ENCODE measurements at places on chromosomes 12 and 14.

GRCh38 chr12:31203261-31203660 is 122.7 kb downstream of the SINHCAF start:
- no peak for DNase-seq

DNA sequence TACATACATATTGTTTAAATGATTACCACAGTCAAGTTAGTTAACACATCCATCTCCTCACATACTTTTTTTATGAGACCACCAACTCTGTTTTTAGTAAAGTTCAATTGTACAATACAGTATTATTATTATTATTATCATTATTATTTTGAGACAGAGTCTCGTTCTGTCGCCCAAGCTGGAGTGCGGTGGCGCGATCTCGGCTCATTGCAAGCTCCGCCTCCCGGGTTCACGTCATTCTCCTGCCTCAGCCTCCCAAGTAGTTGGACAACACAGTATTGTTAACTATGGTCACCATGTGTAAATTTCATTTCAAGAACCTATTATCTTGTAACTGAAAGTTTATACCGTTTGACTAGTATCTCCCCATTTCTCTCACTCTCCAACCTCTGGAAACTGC is 942.0 kb upstream of the FBXO33 start:
- DNase-seq: no peak

- no peak for DNase-seq
Measured at GRCh38 chr14:84006643-84007155, 1523.2 kb upstream of the FLRT2 start.

DNA sequence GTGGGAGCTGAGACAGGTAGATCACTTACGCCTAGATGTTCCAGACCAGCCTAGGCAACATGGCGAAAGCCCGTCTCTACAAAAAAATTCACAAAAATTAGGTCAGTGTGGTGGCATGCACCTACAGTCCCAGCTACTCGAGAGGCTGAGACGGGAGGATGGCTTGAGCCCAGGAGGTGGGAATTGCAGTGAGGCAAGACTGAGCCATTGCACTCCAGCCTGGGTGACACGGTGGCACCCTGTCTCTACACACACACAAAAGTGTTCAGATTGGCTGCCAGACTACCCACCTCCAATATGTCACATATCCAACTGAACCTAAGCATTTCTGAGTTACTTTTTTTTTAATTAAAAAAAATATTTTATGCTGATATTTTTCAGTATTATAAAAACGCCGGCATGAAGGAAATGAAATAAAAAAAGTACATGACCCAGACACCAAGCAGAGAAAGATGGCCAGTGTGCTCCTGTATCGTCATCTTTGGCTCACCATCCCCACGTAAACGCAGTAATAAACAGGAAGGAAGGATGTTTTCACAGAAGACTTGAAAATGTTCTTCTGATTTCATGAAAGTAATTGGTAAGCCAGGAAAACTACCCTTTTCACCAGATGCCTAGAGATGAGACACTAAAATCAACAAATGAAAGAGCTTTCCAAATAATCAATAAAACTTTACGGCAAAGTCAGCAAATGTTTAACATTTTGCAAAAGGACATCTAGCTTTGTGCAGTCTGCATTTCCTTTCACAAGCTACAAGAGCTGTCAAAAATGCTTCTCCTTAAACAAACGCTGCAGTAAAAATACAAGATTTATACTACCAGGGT is 26.4 kb downstream of the CDC42BPB start:
- no peak for DNase-seq

GRCh38 chr12:69512820-69513219 is 42.6 kb downstream of the FRS2 start:
- DNase-seq: no peak

DNA sequence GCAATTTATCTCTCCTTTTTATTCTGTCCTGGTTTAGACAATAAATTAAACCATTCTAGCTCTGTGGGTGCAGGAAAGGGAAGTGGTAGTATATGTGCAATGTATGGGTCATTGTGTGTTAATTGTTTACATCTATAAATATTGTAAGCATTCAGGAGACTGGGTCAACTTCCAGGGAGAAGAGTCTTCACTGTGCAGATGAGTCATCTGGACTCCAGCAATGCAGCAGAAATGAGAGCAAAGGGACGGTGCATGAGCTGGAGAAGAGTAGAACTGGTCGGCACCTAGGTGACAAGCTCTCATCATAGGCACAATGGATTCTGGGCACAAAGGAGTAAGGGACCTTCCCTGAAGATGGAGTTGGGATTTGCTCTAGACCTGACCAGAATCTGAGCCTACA is 211.1 kb upstream of the DAAM1 start:
- DNase-seq: no peak

- no peak for DNase-seq
Measured at GRCh38 chr12:75305412-75306332, 24.5 kb downstream of the CAPS2 start.

- DNase-seq: no peak
Measured at GRCh38 chr14:54845641-54846040, 57.0 kb downstream of the GCH1 start.

DNA sequence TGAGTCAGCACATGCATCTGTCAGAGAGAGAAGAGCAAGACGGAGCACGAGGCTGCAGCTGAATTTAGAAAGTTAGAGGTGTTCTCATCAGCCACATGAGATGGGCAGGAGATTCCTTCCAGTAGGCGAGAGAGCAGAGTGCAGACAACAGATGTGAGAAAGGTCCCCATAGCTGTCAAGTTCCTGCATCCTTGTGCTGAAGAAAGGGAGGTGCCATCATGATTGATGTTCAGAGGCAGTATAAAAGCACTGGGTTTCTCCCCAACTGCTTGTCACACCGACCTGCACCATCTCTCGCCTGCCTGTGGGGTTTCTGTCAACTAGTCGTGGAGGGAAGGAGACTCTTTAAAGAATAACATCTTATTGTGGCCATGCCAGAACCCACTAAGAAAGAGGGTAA is at the start of gene MYBPC1:
Gene MYBPC1, plus strand, starts transcription at position 272 of the 400 bp plus-strand sequence. Its CDS starts 100 bp downstream, at position 372.
- DNase-seq: no peak

DNA sequence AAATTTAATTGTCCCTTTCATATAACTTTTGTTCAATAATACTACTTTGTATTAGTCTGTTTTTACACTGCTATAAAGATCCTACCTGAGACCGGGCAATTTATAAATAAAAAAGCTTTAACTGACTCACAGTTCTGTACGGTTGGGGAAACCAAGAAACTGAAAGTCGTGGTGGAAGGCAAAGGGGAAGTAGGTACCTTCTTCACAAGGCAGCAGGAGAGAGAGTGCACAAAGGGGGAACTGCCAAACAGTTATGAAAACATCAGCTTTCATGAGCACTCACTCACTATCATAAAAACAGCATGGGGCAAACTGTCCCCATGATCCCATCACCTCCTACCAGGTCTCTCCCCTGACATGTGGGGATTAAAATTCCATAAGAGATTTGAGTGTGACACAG is 1069.0 kb downstream of the FSCB start:
- no peak for DNase-seq

- no peak for DNase-seq
Measured at GRCh38 chr14:35986219-35986573, 160.1 kb downstream of the BRMS1L start.

DNA sequence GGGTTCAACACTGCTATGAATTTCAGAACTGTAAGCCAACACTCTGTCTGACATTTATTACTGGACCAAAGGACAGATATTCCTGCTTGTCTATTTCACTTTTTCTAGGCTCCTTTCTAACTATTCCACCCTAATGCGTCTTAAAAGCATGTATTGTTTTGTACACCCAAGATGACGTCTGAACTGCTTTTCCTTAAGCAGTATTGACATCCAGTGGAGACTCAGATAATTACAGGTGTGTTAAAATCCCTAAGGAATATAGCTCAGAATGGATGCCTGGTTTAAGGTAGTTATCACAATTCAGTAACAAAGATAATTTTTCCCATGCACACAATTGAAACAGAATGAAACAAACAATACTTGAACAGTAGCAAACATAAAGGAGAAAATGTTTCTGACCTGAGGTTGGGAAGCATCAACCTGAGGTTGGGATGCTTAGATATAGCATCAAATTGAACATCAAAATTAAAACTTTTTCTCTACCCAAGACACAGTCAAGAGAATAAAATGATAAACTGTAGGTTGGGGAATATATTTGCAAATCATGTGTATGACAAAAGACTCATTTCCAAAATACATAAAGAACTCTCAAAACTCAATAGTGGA is 93.7 kb upstream of the PTPRR start:
- DNase-seq: no peak

GRCh38 chr14:26775765-26776563 is 178.1 kb upstream of the NOVA1 start:
- no peak for DNase-seq

DNA sequence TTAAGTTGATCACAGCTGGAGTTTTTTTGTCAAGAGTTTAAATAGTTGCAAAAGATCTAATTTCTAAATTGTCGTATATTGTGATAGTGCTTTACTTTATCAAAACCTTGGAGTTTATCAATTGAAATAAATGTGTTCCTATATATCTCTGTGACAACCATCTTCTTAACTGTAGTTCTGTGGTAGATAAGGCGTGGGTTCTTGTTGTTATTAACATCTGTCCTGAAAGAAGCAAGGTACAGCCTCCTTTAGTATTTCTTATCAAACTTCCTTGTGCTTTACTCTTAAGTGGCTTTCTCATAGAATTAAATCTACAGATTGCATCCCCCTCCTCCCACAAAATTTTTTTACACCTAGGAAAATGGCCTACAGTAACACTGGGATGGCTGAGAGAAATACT is 7.3 kb downstream of the SCYL2 start:
- DNase-seq: no peak

DNA sequence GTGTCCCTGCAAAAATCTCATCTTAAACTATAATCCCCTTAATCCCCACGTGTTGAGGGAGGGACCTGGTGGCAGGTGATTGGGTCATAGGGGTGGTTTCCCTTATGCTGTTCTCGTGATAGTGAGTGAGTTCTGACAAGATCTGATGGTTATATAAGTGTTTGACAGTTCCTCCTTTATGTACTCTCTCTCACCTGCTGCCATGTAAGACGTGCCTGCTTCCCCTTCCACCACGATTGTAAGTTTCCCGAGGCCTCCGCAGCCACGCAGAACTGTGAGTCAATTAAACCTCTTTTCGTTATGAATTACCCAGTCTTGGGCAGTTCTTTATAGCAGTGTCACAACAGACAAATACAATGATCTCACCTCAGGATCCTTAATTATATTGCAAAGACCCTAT is 45.2 kb upstream of the MAP1LC3B2 start:
- no peak for DNase-seq

DNA sequence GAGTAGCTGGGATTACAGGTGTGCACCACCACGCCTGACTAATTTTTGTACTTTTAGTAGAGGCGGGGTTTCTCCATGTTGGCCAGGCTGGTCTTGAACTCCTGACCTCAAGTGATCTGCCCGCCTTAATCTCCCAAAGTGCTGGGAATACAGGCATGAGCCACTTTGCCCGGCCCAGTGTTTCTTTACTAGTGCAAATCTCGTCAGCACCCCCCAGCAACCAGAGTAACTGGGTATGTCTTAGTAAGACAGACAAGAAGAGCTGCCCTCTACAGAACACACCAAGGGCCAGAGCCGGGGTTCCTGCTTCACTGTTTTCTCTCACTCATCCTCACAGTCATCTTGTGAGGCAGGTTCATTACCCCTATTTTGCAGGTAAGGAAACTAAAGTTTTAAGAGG is 78.5 kb upstream of the GPR68 start:
- no peak for DNase-seq

DNA sequence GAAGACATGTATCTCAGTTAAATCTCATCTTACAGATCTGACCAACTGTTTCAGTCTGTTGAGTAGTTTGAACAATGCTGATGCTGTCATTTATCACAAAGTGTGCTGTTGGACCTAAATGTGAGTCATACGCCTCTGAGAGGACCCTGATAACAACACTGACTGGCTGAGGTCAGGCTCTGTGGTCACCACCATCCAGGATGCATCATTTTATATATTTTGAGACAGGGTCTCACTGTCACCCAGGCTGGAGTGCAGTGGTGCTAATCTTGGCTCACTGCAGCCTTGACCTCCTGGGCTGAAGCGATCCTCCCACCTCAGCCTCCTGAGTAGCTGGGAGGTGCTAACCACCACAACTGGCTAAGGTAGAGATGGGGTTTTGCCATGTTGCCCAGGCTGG is 181.0 kb upstream of the RGS6 start:
- no peak for DNase-seq

DNA sequence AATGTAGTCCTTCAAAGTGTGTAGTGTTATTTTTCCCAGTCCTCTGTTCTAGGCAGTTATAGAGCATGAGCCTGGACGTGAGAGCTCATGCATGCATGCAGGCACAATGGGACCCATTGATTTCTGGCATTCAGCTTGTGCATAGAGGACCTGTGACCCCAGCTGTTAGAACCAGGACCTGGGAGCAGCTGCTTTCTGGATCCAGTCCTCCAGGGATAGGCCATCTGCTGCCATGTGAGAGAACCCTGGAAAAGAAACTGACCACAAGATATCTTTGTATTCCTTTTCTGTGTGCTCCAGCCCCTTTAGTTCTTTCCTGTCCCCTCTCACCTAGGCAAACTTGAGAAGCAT is 76.9 kb downstream of the SUSD6 start:
- no peak for DNase-seq

- no peak for DNase-seq
Measured at GRCh38 chr14:99287269-99287942, 15.4 kb upstream of the BCL11B start.

DNA sequence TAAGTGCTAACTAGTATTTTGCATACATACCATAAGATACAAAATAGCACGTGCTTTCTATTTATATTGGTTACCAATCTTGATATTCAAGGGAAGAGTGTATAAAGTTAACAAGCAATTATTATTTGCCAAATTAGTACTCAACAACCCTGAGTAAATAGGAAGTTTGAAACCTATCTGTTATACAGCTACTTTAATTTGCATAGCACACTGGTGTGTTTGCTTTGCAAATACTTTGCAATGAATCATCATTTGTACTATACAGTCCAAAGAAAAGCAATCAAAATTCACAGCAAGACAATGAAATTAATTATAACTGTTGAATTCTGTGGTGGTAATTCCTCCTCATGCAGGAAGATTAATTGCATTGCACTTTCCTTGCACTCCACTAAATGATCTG is 469.1 kb downstream of the PRKD1 start:
- no peak for DNase-seq

DNA sequence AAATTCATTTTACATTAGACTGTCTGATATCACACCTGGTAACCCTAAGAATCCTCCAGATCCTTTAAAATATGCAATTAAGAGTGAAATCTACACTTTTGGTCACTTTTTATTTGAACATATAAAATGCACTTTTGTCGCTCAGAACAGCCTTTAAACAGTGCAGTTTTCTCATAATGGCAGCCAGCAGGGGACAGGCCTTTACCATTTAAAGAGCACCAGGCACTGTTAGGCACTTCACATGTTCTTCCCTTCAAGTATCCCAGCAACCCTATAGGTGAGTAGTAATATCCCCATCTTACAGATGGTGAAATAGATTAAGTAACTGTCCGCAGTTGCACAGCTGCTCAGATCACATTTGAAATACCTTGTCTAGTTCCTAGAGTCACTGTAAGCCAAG is 11.3 kb upstream of the SAMD4A start:
- DNase-seq: no peak

DNA sequence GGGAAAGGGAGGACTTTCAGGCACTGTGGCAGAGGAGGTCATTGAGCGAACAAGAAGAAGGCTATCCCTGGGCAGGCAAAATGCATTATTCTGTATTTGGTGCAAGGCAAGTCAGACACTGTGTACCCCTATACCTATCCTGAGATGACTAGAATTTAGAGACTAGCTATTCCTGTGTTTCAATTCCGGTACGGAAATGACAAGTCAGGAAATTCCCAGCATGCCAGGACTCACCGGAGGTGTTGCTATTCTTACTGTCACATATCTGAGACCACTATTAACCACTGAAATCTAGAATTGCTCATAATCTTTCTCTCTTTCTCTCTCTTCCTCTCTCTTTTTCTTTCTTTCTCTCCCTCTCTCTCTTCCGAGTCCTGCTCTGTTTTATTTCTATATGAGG is 297.1 kb downstream of the PDZRN4 start:
- no peak for DNase-seq

Measured in activated CD4-positive, alpha-beta T cell treated with anti-CD3 and anti-CD28 coated beads, Interleukin-2, amount 50 U/mL, for 1 hour (primary cell).